ENCODE measurements at places on chromosomes 4 and X.

- no peak for DNase-seq
These were observed 300.3 kb upstream of the IRS4 start for GRCh38 chrX:109036624-109037023.

- DNase-seq: peak; percentile 46
These were observed 8.0 kb downstream of the TBC1D14 start for GRCh38 chr4:6917461-6918271.

- DNase-seq: no peak
These were observed 124.9 kb downstream of the POU4F2 start for GRCh38 chr4:146763560-146763959.

DNA sequence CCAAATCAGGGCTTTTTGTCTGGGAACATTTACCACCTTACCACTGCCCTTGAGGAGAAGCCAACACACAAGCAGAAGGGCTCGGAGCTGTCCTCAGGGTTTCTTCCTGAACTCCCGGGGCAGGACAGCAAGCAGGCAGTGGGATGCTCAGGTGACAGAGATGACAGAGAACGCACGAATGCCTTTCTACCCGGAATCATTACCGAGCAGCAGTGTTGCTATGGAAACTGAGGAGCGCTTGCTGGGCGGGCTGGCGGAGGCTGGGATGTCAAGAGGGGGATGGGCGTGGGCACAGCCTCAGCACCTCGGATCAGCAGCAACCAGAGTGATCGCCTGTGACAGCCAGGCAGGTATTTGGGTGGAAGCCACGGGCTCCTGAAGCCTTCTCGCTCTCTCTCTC lies 17.8 kb downstream of the SSR4 start:
- no peak for DNase-seq

DNA sequence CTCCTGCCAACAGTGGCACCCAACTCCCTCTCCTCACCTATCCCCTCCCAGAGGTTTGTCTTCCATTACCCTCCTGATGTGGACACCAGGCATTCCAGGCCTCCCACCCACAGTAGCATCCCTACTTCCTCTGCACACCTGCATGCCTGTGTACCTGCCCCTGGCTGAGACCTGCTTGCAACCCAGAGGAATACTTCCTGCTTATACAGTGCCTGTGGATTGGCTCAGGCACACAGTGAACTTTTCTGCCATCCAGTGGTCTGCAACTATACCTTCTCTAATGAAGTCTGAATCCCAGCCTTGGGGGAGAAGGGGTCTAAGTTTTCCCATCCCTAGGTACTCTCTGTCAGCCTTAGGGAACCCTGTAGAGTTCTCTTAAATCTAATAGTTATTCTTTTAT lies 169.9 kb downstream of the IQCM start:
- DNase-seq: no peak

GRCh38 chrX:125444659-125445058 lies 125.0 kb downstream of the TEX13C start:
- no peak for DNase-seq

- DNase-seq: no peak
These were observed 62.0 kb downstream of the MBNL3 start for GRCh38 chrX:132426695-132427281.

GRCh38 chr4:182142176-182143085 lies 100.8 kb upstream of the TENM3 start:
- DNase-seq: no peak

DNA sequence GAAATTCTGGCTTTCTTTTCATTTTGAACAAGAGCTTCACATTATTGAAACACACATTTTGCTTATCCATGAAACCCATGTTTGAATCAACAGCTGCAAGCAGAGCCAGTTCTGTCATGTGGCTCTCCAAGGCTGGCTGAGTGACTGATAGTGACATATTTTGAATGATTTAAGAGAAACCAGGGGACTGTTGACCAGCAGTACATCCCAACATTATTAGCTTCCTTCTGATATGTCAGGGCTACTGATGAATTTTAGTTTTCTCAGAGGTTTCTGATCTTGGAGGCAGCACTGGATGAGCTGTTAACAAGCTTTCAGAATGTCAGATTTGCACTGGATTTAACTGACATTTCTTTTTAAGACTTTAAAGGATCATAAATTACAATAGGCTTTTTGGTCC lies 74.6 kb upstream of the GRXCR1 start:
- no peak for DNase-seq

- DNase-seq: peak; percentile 9
These were observed 60.9 kb downstream of the CPZ start for GRCh38 chr4:8653326-8654000.

DNA sequence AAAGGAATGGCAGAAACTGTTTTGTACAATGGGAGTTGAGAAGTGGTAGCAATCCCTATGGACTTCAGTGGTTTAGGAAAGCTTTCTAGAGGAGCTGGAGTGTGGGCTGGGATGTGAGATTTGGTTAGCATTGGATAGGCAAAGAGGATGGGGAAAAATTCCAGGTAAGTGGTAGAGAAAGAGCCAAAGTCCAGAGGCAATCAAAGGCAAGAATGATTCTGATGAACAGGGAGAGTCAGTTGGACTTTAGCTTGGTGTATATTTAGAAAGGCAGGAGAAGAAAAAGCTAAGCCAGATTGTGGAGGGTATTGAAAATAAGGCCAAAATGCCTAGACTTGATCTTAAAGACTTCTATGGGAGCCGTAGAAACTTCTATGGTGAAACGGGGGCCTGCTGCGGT lies 3.7 kb upstream of the VSIG4 start:
- no peak for DNase-seq

DNA sequence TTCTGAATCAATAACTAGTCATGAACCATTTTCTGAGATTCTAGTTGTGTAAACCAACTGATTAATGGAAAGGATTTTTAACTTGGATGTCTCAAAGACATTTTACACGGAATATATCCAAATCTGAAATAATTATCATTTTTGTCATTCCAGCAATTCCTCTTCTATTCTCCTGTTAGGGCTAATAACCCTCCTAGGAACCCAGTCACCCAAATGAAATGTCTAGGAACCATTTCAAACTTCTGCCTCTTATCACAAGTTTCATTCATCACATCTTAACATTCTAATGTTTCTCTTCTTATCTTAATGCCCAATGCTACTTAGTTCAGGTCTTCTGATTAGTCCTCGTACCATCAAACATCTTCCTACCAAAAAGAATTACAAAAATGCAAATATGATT lies 639.8 kb downstream of the DMD start:
- DNase-seq: no peak

DNA sequence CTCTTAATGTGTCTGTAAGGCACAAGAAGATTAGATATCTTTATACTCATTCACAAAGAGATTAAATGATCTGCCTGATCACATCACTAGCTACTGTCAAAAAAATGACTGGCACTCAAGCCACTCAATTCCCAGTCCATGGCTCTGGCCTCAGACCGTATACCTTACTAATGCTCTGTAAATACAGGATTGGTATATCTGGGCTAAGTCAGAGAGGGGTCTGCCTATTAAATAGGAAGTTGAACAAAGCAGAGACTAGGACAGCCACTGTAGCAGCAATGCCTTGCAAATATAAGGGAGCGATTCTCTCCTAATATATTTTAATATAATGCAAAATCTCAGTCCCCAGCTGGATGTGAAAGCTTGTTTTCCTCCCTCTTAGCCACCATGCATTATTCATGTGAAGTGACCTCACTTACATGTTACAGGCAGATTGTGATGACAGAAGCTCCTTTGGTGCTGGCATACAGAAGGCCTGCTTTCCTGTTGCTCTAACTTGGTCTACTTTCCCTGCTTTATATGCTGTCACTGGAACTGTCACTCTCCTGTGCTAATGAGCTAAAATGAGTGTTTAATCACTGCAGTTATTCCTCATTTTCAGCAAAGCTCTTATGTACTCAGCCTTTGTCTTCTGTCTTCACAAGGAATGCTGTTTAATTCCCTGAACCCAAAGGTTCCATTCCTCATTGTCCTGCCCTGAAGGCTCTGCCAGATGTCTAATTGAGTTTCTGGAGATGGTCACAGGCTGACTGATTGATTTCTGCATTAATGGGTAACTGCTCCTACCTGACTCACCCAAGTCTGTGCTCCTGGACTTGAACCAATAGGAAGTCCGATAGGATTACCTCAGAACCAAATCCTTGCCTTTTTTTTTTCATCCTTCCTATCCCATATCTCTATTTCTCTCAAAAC lies 578.2 kb downstream of the KLHL13 start:
- no peak for DNase-seq

- DNase-seq: no peak
These were observed 10.9 kb downstream of the SAP30 start for GRCh38 chr4:173381610-173382009.

DNA sequence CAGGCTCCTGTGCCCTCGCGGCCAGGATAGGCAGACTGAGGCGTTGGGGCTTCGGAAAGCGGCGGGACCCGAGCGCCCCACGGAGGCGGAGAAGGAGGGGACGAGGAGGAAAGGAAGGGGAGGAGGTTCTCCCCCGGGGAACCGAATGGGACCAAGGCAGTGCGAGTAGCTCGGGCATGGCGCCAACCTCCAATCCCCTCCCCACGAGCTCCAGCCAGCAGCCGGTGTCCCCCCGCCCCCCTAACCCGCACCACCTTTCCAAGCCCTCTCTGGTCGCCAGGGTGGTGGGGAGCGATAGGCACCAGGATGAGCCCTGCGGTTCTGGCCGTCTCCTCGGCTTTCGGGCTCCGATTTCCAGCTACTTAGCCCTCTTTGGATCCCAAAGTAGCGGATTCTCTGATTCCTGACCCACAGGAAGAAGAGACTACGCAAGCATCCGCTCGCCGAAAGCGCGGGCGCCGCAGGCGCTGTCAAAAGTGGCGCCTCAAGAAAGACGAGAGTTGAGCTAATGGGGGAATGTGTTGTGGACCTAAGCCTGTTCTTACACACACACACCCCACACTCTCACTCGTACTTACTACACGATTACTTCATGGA lies 15.2 kb upstream of the ZIC3 start:
- no peak for DNase-seq

DNA sequence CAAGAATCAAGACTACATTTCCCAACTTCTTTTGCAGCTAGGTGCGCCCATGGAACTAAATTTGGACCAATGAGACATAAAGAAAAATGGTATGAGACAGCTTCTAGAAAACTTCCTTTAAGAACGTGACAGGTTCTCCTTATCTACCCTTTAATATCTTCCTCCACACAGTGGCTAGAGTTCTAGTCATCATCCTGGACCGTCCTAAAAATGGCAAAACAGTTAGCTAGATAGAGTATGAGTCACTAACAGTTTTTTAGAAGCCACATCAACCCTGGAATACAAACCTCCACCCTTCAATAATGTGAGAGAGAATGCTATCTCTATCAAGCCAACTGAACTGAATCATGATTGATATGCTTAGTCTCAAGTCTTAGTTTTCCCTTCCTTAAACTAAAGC lies 267.9 kb upstream of the SLC7A11 start:
- no peak for DNase-seq

- no peak for DNase-seq
These were observed 16.2 kb upstream of the SCRG1 start for GRCh38 chr4:173415092-173415491.
